NCI-H2029 treated with DMSO at 0.1 percent for 48 hours (cell line): ENCODE measurements at places on chromosomes 4 and X.

- no peak for DNase-seq
These were observed 1.7 kb downstream of the EIF1AX start for GRCh38 chrX:20139966-20140365.

- DNase-seq = no peak
These were observed 18.4 kb downstream of the ZNF827 start for GRCh38 chr4:145920205-145920604.

- DNase-seq = peak; percentile 23
These were observed 54.2 kb downstream of the RHOXF2B start for GRCh38 chrX:120023259-120023658.

DNA sequence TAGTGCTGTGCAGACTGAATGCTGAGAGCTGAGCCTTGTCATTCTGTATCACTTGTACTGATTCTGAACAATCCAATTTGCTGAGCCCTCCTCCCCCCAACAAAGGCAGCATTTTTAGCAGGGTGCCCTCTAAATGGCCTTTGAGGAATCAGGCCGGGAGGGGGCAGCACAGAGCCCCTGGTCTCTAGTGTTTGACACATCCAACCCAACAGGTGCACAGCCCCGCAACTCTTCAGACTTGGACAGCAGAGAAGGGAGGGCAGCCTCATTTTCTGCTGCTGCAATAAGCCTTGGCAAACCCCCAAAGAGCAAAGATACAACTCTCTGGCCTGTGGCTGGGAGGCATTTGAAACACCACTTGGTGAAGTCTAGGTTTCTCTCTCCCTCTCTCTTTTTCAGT is 3.4 kb downstream of the ATP1B4 start:
- DNase-seq = peak; percentile 6

DNA sequence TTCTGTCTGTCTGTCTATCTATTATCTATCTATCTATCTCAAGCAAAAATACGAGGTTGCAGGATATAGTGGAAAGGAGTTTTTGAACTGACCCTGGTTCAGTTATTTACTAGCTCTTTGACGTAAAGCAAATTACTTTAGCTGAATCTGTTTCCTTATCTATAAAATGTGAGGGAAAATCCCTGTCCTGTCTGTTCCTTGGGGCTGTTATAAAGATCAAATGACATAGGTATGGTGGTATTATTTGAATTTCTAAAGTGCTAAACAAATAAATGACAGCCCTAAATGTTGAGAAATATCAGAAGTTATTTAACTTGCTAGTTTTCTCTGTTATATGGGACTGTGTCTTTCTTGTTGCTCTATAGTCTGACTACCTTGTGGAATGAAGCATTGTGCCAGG is 55.0 kb downstream of the MAGEC1 start:
- DNase-seq = no peak

- no peak for DNase-seq
These were observed 36.3 kb downstream of the RPS6KA3 start for GRCh38 chrX:20230406-20230805.

DNA sequence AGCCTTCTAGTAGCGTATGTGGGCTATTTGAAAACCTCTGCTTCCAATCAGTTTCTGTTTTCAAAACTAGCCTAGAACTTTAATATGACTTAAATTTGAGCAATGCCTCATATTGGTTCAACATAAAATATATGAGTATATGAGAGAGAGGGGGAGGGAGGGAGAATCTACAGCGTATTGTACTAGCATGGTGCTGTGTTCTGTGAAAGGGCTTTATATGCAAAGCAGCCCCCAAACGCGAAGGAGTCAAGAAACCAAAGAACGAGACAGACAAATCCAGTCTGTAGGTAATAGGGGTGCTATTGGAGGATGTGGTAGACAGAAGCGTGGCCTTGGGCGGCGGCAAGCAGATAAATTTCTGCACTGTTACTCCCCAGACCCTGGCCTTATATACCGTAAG is 784 bp upstream of the ANXA5 start:
- DNase-seq = no peak

- DNase-seq = no peak
These were observed 11.0 kb downstream of the VEGFC start for GRCh38 chr4:176781739-176782100.

DNA sequence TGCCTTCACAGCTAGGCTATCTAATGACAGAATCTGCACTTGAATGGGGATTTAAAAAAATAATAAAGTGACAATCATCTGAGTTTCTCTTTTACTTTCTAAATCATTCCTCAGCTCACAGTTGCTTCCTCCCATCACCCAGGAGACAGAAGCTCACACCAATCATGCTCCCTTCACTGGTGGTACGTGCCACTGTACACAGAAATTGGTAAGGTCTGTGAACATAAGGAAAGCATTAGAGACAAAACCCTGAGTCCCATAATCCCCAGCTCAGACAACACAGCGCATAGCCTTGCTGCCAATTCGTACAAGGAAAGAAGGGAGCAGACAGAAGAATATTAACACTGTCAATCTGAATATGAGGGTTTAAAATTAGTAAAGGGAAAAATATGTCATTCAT is 133.1 kb downstream of the IDS start:
- no peak for DNase-seq

DNA sequence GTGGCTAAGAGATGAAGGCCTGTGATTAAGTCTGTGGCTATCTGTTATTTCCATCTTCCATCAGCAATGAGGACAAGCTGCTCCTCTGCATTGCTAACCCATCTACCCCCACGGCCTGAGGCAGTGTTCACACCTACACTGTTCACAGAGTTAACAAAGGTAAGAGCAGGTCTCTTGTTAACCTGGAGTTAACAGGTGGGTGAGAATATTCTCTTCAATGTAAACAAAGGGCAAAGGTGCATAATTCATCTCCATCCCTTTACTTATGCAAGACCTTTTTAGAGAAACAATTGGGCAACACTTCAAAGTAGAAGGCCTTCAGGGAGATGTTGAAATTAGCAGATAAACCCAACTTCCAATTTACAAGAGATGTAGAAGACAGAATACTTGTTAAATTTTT is 2.8 kb downstream of the SLC35A2 start:
- DNase-seq = no peak

GRCh38 chrX:102669526-102669925 is 18.2 kb downstream of the GPRASP1 start:
- no peak for DNase-seq

DNA sequence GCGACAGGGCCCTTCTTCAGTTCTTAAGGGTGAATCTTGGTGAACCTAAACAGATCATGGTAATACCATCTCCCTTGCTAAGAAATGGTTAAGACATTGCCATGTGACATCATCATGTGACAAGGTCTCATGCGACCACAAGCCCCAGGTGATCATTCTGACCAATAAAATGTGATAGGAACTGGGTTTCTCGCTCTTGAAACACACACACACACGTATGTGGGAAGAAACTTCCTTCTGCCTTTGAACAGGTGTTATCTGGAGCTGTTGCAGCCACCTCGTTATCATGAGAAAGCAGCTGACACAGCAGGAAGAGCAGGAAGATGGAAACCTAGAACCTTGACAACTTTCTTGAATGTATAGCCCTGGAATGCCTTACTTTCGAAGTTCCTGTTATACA is 10.2 kb downstream of the SOD3 start:
- DNase-seq = no peak

DNA sequence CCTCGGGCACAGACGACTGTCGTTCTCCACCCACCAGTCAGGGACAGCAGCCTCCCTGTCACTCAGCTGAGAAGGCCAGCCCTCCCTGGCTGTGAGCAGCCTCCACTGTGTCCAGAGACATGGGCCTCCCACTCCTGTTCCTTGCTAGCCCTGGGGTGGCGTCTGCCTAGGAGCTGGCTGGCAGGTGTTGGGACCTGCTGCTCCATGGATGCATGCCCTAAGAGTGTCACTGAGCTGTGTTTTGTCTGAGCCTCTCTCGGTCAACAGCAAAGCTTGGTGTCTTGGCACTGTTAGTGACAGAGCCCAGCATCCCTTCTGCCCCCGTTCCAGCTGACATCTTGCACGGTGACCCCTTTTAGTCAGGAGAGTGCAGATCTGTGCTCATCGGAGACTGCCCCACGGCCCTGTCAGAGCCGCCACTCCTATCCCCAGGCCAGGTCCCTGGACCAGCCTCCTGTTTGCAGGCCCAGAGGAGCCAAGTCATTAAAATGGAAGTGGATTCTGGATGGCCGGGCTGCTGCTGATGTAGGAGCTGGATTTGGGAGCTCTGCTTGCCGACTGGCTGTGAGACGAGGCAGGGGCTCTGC is 7.9 kb upstream of the MSANTD1 start:
- DNase-seq = no peak

DNA sequence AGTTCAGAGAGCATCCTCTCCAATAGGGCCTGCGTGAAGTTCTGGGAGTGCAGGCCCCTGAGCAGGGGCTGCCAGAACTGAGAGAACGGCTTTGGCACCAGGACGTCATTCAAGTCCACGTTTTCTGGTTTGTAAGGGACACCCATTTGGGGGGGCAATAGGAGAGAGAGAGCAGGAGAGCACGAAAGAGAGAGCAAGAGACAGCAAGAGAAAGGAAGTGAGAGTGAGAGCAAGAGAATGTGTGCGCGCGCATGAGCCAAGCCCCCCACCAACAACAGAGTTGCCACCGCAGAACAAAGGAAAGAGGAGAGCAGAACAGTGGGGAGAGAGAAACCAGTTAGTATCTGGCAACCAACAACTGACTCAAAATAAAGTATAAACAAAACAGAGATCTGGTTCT is 10.4 kb downstream of the LAS1L start:
- no peak for DNase-seq

GRCh38 chr4:60759518-60760245 is 440.4 kb upstream of the ADGRL3 start:
- no peak for DNase-seq

DNA sequence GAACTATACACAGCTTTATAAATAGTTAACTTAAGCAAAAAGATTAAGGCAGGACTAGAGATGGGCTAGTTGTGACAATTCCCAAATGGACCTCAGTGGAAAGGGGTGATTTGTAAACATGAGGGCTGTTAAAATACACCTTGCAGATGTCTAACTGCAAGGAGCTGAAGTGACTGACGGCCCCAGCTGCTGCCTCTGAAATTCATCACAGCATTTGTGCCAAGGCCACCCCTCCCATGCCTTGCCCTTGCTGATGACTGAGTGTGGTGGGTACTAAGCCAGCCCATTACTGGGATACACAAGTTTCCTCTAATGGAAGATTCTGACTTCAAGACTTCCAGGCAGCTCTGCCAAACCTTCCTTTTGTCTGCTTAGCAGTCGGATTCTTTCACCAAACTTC is 23.7 kb upstream of the EGFL6 start:
- DNase-seq = no peak

DNA sequence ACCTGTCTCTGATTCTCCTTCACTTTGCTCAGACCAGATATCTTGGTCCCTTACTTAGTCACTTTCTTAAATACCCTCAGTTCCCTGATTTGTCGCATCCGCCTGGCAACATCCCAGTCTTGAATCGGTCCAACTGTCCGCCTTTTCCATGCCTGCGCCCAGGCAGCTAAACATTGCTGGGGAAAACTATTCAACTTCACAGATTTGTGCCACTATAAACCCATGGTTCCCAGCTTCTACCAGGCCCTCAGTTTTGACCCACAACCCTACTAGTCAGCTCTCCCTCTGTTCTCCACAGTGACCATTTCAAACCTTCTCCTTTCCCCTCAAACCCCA is 451 bp upstream of the FGD1 start:
- DNase-seq = no peak

DNA sequence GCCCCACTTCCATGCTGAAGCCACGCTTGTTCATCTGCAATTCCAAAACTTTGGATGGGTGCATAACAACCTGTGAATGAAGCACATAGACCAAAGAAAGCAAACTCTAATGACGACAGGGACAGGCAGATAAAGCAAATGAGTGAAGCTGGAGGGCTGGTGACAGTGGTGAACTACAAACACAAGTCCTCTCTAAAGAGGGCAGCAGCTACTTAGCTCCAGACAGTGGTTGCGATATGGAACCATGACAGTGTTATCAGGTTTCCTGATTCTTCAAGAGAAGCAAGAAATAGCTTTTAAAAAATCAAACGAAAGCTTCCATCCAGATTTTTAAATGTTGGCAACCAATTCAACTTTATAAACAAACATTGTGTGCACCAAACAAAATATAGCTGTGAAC is 23.8 kb downstream of the NOX1 start:
- no peak for DNase-seq

DNA sequence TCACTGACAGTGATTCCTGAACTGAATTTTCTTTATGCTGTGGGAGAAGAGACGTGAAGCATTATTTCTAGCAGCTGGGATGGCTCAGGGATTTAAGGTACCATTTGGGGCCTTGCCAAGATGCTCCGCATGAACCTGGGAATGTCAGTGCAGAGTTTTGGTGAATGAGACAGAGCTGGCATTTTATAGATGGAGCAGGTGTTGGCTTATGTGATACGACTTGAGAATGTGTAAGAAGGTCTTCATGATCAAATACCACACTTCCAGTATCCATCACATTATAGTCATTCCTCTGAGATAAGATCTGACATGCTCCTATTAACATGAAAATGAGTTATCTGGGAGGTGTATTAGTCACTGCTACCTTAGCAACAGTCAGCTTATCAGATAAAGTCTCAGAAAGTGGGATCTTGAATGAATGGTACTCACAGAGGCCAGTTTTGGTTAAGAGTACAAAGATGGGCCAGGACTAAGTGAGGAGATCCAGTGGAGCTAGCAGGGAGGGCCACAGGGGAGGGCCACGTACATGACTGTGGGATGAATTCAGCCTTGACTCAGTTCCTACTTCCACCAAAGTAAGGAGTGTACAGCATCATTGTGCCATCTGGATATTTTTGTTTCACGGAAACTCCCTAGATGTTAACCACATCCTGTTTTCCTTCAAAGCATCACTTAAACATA is 116.7 kb downstream of the SPCS3 start:
- DNase-seq = no peak

GRCh38 chr4:68299492-68300457 is 50.1 kb downstream of the YTHDC1 start:
- DNase-seq = no peak

- no peak for DNase-seq
These were observed 47.8 kb downstream of the COMMD8 start for GRCh38 chr4:47415719-47416118.

DNA sequence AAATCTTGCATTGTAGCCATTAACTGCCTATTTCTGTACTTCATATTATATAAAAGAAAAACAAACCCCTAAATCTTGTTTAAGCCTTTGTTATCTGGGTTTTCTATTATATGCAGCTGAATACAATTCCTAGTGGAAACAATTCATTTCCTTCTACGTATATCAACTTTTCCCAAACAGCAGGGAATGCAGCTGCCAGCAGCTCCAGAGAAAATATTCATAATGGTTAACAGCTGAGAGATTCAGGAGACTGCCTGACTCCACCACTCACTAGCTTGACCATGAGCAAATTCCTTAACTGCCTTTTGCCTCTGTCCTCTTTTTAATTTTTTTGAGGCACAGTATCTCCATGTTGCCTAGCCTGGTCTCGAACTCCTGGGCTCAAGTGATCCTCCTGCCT is 146.2 kb downstream of the SPATA18 start:
- no peak for DNase-seq

DNA sequence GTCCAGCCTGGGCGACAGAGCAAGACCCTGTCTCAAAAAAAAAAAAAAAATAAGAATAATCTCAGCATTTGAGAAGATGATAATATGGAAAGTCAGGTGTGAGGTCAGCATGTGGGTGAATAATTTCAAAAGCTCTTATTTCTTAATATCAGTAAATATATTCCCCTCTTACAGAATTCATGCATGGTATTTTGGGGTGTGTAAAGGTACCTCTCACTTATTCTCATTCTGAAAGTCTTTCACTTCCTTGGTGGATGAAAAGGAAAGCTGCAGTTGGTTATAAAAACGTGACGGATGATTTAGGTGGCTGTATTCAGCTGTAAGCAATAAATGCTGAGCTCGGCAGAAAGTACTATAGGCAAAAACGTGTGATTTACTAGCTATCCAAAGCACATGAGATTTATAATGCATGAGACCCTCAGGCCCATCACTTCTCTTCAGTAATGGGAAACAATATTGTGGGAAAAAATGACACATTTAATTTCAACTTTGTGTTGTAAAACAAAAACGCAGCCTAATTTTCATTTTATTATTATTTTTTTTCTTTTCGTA is 353.2 kb upstream of the MAGEB2 start:
- no peak for DNase-seq
